ENCODE measurements at places on chromosomes 1 and 21.

DNA sequence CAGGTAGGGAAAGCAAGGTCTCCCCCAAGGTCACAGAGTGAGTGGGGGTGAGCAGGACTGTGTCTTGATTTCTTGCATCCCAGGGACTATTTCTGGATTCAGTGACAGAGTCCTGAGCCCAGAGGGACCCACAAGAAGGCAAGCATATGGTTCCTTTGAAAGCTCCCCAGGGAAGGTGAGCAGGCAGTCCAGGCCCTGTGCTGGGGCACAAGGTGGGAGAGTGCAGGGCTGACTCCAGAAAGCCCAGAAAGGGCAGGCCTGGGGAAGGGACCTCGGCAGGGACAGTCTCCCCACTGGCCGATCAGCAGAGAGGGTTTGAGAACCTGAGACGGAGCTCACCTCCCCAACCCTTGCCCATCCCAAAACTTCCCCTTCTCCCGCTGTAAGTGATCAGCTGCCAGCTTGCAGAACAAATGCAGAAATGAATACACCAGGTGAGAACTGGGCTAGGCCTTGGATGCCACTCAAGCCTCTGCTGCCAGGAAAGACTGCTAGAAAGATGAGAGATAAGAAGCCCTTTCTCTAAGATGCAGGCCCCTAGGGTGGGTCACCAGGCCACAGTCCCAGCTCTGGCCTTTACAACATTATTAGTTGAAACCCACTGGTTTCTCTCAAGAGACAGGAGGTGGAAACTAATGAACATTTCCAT, 121.0 kb downstream of the GLIS1 start:
- DNase-seq = no peak

GRCh38 chr21:41251961-41252642, 64.5 kb upstream of the FAM3B start:
- DNase-seq = no peak

- no peak for DNase-seq
Measured at GRCh38 chr1:107139833-107140702, 771 bp upstream of the NTNG1 start.

DNA sequence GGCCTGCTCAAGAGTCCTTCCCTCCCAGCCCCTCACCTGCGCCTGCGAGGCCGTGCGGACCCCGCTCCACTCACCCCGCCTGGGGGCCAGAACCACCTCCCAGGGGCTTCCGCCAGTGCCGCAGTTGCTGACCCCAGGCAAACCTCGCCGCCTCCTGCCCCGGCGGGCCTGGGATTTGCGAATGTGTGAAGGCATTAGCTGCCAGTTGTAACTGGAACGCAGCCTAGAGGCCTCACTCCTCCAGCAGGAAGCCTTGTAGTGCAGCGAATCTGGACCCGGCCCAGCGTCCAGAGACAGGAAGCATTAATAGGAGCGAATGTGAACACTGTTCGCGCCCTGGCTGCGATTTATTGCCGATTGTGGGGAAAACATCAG, 140.9 kb upstream of the ARHGEF16 start:
- DNase-seq = no peak

Measured in stimulated activated CD4-positive, alpha-beta T cell treated with anti-CD3 and anti-CD28 coated beads, TNF-alpha, amount 100 ng/mL, for 1 hour (primary cell).